Kidney (tissue), 22 donors: ENCODE measurements at places on chromosomes 2 and 18.

- DNase-seq: no peak
Measured at GRCh38 chr18:50051288-50051687, 143.7 kb downstream of the MYO5B start.

GRCh38 chr2:107013884-107014283, 127.9 kb upstream of the ST6GAL2 start:
- DNase-seq: no peak

DNA sequence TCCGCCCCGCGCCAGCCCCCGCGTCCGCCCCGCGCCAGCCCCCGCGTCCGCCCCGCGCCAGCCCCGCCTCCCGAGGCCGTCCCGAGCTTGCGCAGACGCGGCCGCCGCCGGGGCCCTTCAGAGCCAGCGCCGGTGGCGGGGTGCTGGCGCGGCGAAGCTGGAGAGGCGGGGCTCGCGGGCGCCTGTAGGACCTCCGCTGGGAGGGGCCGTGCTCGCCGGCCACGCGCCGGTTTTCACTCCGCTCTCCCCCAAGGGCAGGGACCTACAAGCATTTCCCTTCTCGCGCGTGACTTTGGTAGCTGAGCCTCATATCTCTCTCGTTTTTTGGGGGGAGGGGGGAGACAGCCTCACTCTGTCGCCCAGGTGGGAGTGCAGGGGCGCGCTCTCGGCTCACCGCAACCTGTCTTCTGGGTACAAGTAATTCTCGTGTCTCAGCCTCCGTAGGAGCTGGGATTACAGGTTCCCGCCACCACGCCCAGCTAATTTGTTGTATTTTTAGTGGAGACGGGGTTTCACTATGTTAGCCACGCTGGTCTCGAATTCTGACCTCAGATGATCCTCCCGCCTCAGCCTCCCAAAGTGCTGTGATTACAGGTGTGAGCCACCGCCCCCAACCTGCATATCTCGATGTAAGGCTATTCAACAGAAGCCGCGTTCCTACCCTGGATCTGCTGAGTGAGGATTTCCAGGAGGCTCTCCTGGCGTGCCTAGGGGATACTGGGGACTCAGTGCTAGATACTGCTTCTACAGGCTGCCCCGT, at the start of gene ZNF514:
Gene ZNF514, minus strand, starts transcription at position 159 of the 760 bp plus-strand sequence. CDS start 6,595 bp downstream, outside the sequence.
- DNase-seq: peak; percentile 87

- DNase-seq: no peak
Measured at GRCh38 chr18:68033466-68033865, 516.9 kb upstream of the DSEL start.

DNA sequence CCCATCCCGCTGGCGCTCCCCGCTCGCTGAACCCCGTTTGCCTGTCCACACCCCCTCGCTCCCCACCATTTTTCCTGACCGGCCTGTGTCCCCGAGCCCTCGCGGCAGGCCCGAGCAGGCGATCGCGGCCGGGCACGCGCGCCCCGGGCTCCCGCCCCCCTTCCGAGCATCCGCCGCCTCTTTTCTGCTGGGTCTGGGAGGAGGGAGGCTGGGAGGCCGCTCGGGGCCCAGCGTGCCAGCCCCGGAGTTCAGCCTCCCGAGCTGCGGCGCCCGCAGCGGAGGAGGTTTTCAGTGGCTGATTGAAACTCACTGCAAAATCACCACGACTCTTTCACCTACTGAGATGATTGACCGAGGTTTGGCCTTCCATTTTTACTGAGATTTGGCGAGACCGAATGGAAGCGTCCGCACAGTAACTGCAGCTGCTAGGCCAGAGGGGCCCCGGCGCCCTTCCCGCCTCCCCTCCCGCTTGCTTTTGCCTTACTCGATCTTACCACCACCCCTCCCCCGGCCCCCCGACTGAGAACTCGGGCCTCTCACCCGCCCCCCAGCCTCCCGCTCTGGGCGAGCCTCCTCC, 4.8 kb downstream of the SOX11 start:
- peak; percentile 75 for DNase-seq

GRCh38 chr2:9405636-9406035, 17.7 kb downstream of the ITGB1BP1 start:
- no peak for DNase-seq

GRCh38 chr2:138086576-138086975, 122.3 kb downstream of the HNMT start:
- no peak for DNase-seq

DNA sequence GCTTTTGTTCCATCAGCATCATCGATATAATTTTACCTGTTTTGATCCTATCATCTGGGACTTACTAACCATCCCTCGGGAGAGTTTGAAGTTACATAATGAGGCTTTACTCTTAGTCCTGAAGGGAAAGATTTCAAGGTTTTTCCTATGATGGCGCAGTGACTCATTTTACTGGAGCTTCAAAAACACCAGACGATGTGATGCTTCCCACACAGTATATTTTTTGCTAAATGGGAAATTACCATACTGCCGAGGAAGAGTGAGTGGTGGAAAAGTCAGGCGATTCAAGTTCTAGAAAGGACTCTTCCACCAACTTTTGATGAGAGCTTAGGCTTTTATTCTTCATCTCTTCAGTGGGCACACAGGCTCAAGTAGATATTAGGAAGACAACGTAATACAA, 44.6 kb upstream of the GCG start:
- DNase-seq: no peak

GRCh38 chr2:235433860-235434259, 60.0 kb upstream of the AGAP1 start:
- no peak for DNase-seq

DNA sequence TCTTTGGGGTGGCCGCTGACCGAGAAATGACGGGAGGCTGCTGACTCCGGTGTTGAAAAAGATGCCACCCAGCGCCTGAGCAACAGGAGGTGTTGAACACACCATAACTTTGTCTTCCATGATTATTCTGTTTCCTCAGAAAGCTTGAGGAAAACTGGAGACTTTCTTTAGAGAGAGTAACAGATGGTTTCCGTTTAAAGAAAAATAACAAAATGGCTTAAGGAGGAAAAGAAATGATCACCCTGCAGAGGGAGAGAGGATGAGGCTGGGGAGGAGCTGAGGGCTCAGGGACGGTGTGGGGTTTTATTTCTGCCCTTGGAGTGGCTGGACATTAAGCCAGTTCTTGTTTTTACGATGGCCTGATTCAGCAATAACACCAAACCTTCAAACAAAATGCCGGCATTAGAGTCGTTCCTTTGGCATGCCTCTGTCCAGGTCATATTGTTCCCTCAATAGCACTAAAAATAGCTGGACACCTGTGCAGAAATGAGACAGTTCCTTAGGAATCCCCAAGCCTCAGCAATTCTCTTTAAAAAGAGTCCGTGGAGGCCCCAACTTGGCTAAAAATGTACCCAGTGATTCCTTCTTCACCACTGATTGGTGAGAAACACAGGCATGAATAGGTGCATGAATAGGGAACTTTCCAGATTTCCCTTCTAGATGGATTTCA, 182.4 kb downstream of the ALPK2 start:
- no peak for DNase-seq

DNA sequence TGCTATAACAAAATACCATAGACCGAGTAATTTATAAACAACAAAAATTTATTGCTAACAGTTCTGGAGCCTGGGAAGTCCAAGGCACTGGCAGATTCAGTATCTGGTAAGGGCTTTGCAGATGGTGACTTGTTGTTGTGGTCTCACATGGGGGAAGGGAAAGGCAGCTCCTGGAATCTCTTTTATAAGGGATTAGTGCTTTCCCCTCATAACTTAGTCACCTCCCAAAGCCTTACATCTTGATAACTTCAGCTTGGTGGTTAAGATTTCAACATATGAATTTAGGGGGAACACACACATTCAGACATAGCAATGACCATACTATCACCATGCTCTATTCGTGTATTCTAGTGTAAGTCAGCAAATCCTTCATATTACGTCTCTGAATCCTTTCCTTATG, 447.6 kb upstream of the TCF4 start:
- no peak for DNase-seq

- peak; percentile 75 for DNase-seq
Measured at GRCh38 chr2:1707771-1708418, 36.4 kb downstream of the PXDN start.

DNA sequence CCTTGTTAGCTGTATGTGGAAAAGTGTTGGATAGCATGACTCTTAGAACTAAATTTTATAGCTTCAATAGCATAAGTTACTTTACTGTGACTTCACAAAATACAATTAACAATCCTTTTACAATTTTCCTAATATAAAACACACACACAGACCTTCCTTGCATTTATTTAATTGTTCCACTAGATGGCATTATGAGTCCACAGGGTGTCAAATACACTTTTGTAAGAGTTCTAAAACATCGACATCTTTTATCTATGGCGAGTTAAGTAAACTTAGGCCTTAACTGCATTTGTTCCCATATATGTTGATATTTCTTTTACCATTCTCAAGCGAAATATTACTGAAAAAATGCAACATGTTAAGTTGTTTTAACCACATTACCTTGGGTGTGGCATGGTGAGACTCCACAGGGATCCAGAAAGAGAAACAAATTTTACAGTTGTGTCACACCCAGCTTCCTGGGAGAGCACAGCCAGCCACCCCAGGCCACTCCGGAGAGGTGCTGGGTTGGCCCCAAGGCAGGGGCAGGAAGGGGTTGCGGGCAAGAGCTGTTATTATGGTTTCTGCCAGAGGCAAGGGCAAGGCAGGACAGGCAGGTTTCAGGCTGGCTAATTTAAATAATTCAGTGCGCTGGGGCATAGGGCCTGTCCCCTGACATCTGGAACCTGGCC, 312.4 kb upstream of the MC4R start:
- no peak for DNase-seq

- DNase-seq: no peak
Measured at GRCh38 chr2:72271276-72271614, 123.6 kb upstream of the CYP26B1 start.

- DNase-seq: no peak
Measured at GRCh38 chr18:61764381-61764780, 128.4 kb downstream of the RNF152 start.

- no peak for DNase-seq
Measured at GRCh38 chr18:26460449-26461091, 87.8 kb downstream of the KCTD1 start.

DNA sequence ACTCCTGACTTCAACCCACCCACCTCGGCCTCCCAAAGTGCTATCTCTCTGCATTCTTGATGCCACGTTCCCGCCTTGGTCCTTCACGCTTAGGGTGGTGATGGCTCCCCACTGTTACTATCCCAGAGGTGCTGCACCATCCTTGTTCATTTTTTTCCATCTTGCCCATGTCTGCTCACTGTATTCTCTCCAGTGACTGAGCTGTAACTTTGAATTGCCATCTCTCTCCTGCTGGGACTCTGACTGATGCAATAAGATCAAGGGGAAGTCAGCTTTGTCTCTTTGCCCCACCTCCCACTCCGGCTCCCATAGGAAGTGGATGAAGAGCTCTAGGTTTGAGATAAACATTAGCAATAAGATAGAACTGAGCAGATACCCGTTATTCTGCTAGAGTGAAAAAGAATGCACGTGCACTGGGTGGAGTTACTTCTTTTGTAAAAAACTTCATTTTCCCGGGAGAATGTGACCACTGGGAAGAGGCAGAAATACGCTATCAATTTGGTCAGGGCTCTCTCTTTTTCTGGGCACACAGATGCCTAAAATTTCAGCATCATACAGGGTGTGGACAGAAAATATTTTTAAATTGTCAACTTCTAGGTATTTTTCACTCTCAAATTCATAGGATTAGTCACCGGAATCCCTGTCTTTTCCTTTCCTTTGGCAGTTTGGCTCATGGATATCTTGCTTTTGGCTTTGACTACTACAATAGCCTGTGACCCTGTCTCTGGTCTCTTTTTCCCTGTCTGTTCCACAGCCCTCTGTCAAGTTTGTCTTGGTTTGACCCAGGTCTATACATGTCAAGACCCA, 105.4 kb downstream of the POLR1A start:
- no peak for DNase-seq

GRCh38 chr2:38191516-38191915, 115.6 kb upstream of the CYP1B1 start:
- DNase-seq: no peak

GRCh38 chr18:77067291-77068061, 65.1 kb downstream of the MBP start:
- no peak for DNase-seq

- DNase-seq: peak; percentile 50
Measured at GRCh38 chr2:159875083-159875482, 77.1 kb upstream of the CD302 start.

GRCh38 chr18:45785134-45785533, 40.3 kb upstream of the SIGLEC15 start:
- no peak for DNase-seq

GRCh38 chr2:5914811-5915611, 222.8 kb downstream of the SOX11 start:
- DNase-seq: peak; percentile 47

DNA sequence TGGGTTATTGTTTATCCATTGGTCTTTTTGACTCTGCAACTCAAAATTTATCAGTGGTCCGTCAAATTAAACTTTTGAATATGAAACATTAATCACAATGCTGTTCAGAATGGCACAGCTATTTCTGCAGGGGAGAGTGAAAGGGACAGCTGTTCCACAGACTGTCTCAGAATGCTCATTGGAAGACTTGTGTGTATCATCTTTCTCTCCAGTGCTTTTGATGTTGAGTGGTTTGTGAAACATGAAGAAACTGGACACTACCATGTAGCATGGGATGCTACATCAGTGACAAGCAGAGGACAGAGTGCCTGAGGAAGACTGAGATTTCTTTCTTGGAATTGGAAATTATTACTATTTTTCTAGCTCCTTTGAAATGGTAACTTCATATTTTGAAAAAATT, 115.7 kb downstream of the PLCL1 start:
- no peak for DNase-seq

DNA sequence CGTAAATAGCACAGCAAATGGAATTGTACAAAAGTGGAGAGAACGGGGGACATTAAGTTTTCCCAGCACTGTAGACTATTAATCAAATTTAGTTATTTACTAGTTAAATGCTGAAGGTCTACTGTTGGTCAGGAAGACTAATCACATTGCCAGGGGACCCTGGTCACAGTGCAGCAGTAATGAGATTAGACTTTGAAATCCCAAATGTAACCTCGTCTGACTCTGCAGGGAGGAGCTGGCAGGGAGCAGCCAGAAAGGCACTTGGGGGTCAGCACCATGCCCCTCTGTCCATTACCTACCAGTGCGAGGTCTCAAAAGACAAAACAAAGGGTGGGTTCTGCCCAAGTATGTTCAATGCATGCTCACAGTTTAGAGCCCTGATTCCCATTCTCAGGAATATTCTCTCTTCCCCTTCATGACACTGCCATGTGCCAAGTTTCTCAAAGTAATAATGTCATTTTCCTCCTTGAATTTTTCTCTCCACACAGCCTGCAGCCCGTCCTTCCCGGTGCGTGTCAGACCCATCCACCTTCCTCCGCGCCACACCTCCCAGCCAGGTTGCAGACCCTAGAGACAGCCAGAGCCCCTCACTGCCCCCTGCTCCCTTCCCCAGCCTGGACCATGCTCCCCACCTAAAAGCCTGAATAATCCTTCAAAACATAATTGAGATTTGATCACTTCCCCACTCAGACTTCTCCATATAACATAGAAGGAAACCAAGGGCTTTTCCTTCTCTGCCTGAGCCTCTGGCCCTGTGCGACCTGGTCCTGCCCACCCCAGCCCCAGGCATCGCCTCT, 52.5 kb downstream of the TMEM18 start:
- no peak for DNase-seq

- DNase-seq: no peak
Measured at GRCh38 chr18:48800876-48801727, 149.7 kb downstream of the SMAD7 start.

GRCh38 chr2:207317378-207317984, 151.7 kb upstream of the KLF7 start:
- DNase-seq: no peak
